ENCODE measurements at places on chromosomes 1 and 21. TPM values are rescaled to one million over a fixed set of nuclear protein-coding genes. Genes with fewer than 3 reads are reported as not detected.

The ZBTB8A gene
- total RNA-seq: 38.1 TPM

The SPRR2F gene
- not detected for total RNA-seq

The RGS16 gene
- total RNA-seq: 1.6 TPM

The MATN1 gene
- 0.31 TPM for total RNA-seq

The AIRE gene
- total RNA-seq: not detected

The FMO3 gene
- total RNA-seq: not detected

The NES gene
- total RNA-seq: 24.0 TPM

The ALX3 gene
- total RNA-seq: 0.31 TPM

The XCL2 gene
- total RNA-seq: not detected

The RASSF5 gene
- total RNA-seq: 0.62 TPM

The BOLA1 gene
- 12.0 TPM for total RNA-seq

The ANGPTL1 gene
- total RNA-seq: 2.7 TPM

The SGIP1 gene
- 77.4 TPM for total RNA-seq

The CGN gene
- total RNA-seq: 3.1 TPM

The PTPRC gene
- 4.5 TPM for total RNA-seq

The ZNF683 gene
- total RNA-seq: not detected

The LRRC38 gene
- total RNA-seq: not detected

Measured in occipital lobe (tissue), 3 donors.